ENCODE measurements at places on chromosomes 16 and 17.

GRCh38 chr17:79740413-79740812 lies 9.7 kb downstream of the ENPP7 start:
- no peak overlapping the region for H3K4me3 ChIP-seq
- no peak overlapping the region for H3K27ac ChIP-seq
- no peaks in the 10 kb centered on the region for H3K4me1 ChIP-seq
- DNase-seq: peak; percentile 19
- peaks cover 5% of the 10 kb centered on the region for H3K27me3 ChIP-seq
- H3K36me3 ChIP-seq: no peaks in the 10 kb centered on the region

DNA sequence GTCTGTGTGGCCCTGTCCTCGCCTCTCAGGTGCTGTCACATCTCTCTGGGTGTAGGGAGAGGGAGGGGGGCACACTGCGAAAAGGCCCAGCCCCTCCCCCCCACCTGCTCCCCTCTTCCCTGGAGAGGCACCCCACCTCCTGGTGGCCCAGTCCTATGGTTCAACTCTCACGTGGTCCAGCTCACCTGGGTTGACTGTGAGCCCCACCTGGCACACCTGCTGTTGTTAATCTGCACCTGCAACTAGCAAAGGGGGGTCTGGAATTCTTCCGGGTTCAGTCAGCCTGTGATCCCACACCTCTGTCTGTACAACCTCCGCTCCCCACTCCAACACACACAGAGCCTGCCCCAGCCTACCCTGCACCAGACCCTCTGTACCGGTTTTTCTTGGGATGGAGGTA lies 2.0 kb upstream of the SYNGR2 start:
- H3K36me3 ChIP-seq: no peaks in the 10 kb centered on the region
- H3K27me3 ChIP-seq: no peaks in the 10 kb centered on the region
- no peak overlapping the region for H3K27ac ChIP-seq

GRCh38 chr17:78383725-78384471 lies 5.4 kb downstream of the PGS1 start:
- H3K4me1 ChIP-seq: peaks cover 45% of the 10 kb centered on the region
- peaks cover 2% of the 10 kb centered on the region for H3K36me3 ChIP-seq
- H3K27me3 ChIP-seq: no peaks in the 10 kb centered on the region
- DNase-seq: peak; percentile 99
- H3K4me3 ChIP-seq: peak overlapping the region; percentile 20

- no peak overlapping the region for H3K27ac ChIP-seq
- no peaks in the 10 kb centered on the region for H3K36me3 ChIP-seq
- H3K4me1 ChIP-seq: no peaks in the 10 kb centered on the region
- DNase-seq: no peak
- no peaks in the 10 kb centered on the region for H3K27me3 ChIP-seq
- H3K4me3 ChIP-seq: no peak overlapping the region
Measured at GRCh38 chr16:68387301-68387700, 61.0 kb downstream of the SMPD3 start.

DNA sequence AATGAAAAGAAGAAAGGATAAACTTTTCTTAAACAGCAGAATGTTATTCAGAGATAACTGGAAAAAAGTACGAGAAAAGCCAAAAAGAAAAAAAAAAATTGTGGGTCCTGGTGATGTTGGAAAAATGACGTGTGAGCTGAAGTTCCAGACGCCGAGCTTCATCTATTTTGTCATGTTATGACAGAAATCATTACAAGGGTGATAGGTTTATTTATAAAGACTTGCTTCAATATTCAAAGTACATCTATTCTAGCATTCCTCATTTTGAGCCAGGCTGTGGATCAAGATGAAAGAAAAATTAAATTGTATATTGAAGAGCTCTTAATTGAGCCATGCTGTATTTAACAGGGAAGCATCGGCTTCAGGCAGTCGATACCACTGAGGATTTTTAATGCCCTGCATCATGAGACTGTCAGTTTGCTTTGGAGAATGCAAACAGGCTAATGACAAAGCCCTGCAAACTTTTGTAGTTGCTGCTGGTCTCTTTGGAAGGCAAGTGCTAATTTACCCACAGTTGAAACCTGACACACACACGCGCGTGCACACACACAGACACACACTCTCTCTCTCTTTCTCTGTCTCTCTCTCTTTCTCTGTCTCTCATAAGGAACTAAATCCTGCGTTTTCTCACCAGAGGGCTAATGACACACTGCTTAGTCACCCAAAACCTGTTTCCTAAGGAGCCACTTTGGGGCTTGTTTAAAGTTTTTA lies 110.7 kb downstream of the WWOX start:
- DNase-seq: peak; percentile 49
- H3K36me3 ChIP-seq: no peaks in the 10 kb centered on the region
- no peaks in the 10 kb centered on the region for H3K27me3 ChIP-seq
- no peaks in the 10 kb centered on the region for H3K4me1 ChIP-seq

GRCh38 chr16:80263848-80264694 lies 276.7 kb upstream of the DYNLRB2 start:
- no peak overlapping the region for H3K27ac ChIP-seq
- H3K4me3 ChIP-seq: no peak overlapping the region
- H3K27me3 ChIP-seq: no peaks in the 10 kb centered on the region
- no peaks in the 10 kb centered on the region for H3K36me3 ChIP-seq

DNA sequence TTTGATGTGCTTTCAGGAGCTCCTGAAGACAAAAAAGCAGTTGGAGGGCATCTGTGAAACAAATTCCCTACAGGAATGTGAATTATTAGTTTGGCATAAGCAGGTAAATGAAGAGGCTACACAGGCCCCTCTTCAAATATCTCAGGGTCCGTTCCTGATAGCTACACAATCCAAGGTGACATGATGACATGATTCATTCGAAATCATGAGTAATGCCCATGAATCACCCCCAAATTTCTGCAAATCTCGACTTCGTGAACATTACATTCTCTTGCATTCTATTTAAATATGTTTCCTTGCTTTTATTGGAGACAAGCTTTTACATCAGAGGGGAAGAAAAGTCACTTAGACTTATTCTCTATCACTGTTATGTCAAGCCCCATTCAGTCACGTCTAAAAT lies 22.3 kb downstream of the GAN start:
- no peaks in the 10 kb centered on the region for H3K4me1 ChIP-seq
- no peaks in the 10 kb centered on the region for H3K27me3 ChIP-seq
- H3K36me3 ChIP-seq: no peaks in the 10 kb centered on the region
- no peak overlapping the region for H3K4me3 ChIP-seq
- no peak for DNase-seq

DNA sequence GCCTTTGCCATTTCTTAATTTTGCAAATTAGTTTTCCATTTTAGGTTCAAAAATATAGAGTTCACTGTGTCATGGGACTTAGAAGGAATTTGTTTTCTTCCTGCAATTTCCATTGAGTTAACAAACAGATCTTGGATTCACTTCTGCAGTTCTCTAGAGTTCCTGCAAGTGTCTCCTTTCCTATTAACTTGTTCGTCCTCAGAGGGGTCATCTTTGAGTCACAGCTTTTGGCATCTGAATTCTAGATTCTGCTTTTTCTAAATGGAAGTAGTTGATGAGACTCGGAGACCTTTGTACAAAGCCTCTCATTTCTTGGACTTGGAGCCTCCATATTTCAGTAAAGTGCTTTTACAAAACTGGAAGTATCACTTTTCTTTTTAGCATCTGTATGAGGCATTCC lies 323.3 kb downstream of the BCAS3 start:
- H3K27me3 ChIP-seq: no peaks in the 10 kb centered on the region
- H3K4me3 ChIP-seq: peak overlapping the region; percentile 3
- DNase-seq: peak; percentile 88
- peak overlapping the region; percentile 38 for H3K27ac ChIP-seq
- no peaks in the 10 kb centered on the region for H3K36me3 ChIP-seq

DNA sequence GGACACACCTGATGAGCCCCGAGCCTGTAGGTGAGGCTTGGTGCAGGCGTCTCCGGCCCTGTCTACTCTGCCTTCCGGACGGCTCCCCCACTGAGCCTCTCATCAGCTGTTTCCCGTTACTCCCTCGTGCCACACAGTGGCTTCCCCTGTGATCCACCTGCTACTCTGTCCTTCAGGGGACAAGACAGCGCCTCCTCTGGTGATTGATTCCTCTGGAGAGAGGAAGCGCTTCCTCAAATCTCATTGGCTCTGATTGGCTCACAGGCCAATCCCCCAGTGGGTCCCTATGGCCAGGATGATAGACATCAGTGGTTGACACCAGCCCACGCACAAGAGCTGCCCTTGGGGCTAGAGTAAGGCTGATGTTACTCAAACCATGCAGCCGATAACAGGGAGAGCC lies 24.0 kb downstream of the RNF213 start:
- H3K27ac ChIP-seq: no peak overlapping the region
- DNase-seq: no peak
- H3K27me3 ChIP-seq: no peaks in the 10 kb centered on the region

DNA sequence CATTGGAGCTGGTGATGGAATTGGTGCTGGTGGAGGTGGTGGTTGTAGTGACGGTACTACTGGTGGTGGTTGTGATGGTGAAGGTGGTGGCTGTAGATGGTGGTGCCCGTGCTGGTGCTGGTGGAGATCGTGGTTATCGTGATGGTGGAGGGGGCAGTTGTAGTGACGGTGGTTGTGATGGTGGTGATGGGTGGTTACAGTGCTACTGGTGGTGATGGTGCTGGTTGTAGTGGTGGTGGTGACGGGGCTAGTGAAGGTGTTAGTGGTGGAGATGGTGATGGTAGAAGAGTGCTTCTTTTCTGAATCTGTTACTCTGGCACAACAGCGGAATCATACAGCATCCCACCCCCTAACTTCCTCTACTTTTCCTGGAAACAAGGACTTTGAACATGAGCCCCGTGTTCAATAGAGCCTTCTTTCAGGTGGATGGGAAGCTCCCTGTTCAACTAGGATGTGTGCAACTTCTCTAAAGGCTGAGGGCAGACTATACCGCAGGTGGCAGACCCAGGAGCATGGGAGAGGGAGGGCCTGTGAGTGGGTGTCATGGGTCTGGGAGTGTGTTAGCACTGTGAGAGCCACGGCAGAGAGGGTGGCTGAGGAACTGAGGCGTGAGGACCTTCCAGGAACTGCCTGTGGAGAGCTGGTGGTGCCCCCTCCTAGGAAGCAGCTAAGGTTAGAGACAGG lies 8.2 kb downstream of the TBX21 start:
- H3K27ac ChIP-seq: no peak overlapping the region
- H3K4me1 ChIP-seq: no peaks in the 10 kb centered on the region
- H3K36me3 ChIP-seq: no peaks in the 10 kb centered on the region
- DNase-seq: no peak
- H3K4me3 ChIP-seq: no peak overlapping the region
- H3K27me3 ChIP-seq: peaks cover 29% of the 10 kb centered on the region

GRCh38 chr17:65060631-65061254 lies 4.2 kb upstream of the GNA13 start:
- no peak overlapping the region for H3K27ac ChIP-seq
- H3K27me3 ChIP-seq: no peaks in the 10 kb centered on the region
- H3K4me1 ChIP-seq: peaks cover 7% of the 10 kb centered on the region
- no peaks in the 10 kb centered on the region for H3K36me3 ChIP-seq

- no peaks in the 10 kb centered on the region for H3K27me3 ChIP-seq
- peaks cover 19% of the 10 kb centered on the region for H3K36me3 ChIP-seq
- H3K4me3 ChIP-seq: no peak overlapping the region
- H3K27ac ChIP-seq: no peak overlapping the region
- DNase-seq: peak; percentile 8
Measured at GRCh38 chr17:18321309-18321708, 6.2 kb downstream of the SMCR8 start.

DNA sequence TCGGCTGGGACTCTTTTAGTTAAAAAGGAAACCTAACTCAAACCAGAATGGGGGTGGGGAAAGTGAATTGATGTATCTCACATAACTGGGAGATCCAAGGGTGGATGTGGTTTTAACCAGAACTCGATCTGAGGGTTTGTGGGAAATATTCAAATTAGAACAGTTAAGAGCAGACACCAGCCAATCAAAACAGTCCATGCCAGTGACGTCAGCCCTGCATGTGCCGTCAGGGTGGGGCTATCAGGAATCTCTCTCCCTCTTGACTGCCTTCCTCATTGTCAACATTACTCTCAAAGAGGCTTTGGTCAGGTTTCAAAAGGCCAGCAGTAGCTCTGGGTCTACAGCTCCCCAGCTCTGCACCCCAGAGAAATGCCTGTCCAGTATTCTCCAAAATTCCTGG lies 94.2 kb upstream of the HSBP1 start:
- no peak overlapping the region for H3K4me3 ChIP-seq
- H3K27ac ChIP-seq: no peak overlapping the region
- no peaks in the 10 kb centered on the region for H3K27me3 ChIP-seq
- H3K36me3 ChIP-seq: no peaks in the 10 kb centered on the region
- DNase-seq: no peak

GRCh38 chr17:75404223-75404730 lies 1.2 kb downstream of the GRB2 start:
- peaks cover 5% of the 10 kb centered on the region for H3K4me1 ChIP-seq
- no peaks in the 10 kb centered on the region for H3K27me3 ChIP-seq
- peak; percentile 74 for DNase-seq
- no peaks in the 10 kb centered on the region for H3K36me3 ChIP-seq

DNA sequence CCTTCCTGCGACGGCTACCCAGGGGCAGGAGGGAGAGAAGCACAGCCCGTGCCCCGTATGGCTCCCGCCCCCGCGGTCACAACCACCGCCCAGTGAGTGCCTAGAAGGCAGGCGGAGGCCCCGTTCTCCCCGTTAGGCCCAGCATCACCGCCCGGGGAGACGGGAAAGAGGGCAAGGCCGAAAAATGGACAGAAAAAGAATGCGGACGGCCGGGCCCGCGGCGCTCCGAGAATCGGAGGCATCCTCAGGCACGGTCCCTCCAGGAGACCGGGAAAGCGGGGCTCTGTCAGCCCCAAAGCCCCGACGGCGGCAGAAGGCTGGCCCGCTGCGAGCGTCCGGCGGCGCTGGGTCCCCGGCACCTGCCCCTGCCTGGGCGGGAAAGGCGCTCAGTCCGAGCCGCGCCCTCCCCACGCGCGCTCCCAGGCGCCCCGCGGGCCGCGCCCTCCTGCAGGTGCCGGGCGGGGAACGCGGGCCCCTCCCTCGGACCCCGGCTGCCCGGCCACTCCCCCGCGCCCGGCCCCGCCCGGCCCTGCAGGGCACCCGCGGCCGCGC lies 407 bp downstream of the MCRIP1 start:
- DNase-seq: peak; percentile 30
- no peaks in the 10 kb centered on the region for H3K27me3 ChIP-seq
- peaks cover 7% of the 10 kb centered on the region for H3K4me1 ChIP-seq
- peak overlapping the region; percentile 91 for H3K27ac ChIP-seq
- H3K4me3 ChIP-seq: peak overlapping the region; percentile 78

GRCh38 chr17:40327735-40328385 lies 18.9 kb downstream of the RARA start:
- H3K27me3 ChIP-seq: no peaks in the 10 kb centered on the region
- H3K36me3 ChIP-seq: peaks cover 2% of the 10 kb centered on the region
- H3K4me1 ChIP-seq: peaks cover 69% of the 10 kb centered on the region
- peak; percentile 42 for DNase-seq
- no peak overlapping the region for H3K4me3 ChIP-seq

- DNase-seq: no peak
- H3K27me3 ChIP-seq: no peaks in the 10 kb centered on the region
- peak overlapping the region; percentile 93 for H3K27ac ChIP-seq
- no peak overlapping the region for H3K4me3 ChIP-seq
- peaks cover 54% of the 10 kb centered on the region for H3K4me1 ChIP-seq
Measured at GRCh38 chr16:75261590-75262078, 10.2 kb upstream of the BCAR1 start.

- H3K36me3 ChIP-seq: no peaks in the 10 kb centered on the region
- no peak overlapping the region for H3K27ac ChIP-seq
- no peak overlapping the region for H3K4me3 ChIP-seq
- DNase-seq: peak; percentile 79
Measured at GRCh38 chr17:42872251-42872965, 21.4 kb downstream of the AOC3 start.
